Suprapubic skin (tissue), 4 donors: ENCODE measurements at places on chromosomes 11 and 22. TPM values are rescaled to one million over a fixed set of nuclear protein-coding genes. Genes with fewer than 3 reads are reported as not detected.

DNA sequence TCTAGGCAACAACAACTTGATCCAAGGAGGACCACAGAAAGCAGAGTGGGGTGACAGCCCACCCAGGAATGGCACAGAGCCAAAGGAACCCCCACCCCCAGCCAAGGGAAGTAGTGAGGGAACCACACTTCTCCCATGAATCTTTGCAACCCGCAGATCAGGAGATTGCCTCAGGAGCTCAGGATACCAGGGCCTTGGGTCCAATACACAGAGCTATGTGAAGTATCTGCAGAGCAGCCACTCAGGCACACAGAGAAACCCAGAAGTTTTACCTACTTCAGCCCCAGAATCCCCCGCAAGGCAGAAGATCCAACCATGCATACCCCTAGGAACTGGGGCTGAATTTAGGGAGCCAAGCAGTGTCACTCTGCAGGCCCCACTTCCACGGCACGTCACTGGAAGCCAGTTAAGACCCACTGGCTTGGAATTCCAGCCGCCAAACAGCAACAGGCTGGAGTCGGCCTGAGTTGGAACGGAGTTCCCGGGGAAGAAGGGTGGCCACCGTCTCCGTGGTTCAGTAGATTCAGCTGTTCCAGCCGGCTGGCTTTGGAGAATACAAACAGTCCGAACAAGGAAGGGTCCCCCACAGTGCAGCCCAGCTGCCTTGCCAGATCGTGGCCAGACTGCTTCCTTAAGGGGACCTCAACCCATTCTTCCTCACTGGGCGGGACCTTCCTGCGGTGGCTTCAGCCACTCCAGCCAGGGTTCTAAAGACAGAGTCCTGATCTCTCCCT, 174.1 kb downstream of the TTC28 start:
- no peak for DNase-seq

DNA sequence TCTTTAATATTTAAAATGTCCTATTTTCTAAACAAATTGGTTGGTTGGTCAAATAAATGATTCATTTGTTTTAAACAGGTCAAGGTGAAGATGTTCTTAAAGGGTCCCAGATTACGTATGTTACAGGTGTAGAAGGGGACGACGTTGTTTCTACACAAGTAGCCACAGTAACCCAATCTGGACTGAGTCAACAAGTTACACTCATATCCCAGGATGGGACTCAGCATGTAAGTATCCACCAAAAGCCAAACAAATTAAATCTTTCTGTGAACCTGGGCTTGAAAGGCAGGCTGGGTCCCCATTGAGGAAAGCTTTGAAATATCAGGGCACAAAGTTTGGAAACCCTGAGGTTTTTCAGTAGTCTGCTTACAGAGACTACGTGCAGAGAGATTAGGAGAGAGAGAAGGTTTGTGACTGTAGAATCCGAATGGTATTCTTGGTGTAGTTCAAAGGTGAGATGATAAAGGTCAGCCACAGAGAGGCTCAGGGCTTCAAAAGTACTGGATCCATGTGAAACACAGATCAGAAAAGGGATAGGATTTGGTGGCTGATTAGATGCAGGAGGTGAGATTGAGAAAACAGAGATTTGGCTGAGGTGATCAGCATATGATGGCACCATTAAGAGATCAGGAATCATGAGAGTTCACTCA, 51.7 kb downstream of the ZNF143 start:
- DNase-seq, result no peak

GGTLC2 gene
- total RNA-seq, result not detected

RAG1 gene
- total RNA-seq, result 0.23 TPM

ARHGAP8 gene
- total RNA-seq, result 1.5 TPM

GRCh38 chr11:3190600-3190999, 25.5 kb upstream of the OSBPL5 start:
- no peak for DNase-seq

ST14 gene
- 94.5 TPM for total RNA-seq

PLAAT5 gene
- total RNA-seq, result 9.9 TPM

DNA sequence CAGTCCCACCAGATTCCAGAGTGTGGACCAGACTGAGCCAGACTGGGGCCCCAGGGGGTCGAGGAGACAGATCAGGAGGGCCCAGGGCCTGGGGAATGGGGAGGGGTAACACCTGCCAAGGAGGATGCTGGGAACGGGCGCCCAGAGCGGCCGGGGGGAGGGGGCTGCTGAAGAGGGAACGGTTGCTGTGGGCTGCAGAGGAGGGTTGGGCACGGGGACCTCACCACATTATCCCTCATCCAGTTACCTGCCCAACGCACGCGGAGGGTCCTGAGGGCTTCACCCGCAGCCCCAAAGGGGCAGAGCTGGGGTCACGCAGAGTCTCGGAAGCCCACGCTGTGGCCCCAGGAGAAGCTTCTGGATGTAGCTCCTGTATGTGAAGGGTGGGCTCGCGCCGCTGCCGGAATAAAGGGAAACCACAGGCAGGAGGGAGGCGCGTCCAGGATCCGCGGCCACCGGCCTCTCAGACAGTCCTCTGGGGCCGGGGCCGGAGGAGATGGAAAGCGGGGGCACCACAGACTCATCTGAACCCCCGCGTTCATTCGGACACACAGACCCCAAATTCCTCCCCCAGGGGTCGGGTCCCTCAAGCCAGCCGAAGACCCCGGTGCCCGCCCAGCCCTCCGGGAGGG, 866 bp upstream of the SELENOO start:
- no peak for DNase-seq

DNA sequence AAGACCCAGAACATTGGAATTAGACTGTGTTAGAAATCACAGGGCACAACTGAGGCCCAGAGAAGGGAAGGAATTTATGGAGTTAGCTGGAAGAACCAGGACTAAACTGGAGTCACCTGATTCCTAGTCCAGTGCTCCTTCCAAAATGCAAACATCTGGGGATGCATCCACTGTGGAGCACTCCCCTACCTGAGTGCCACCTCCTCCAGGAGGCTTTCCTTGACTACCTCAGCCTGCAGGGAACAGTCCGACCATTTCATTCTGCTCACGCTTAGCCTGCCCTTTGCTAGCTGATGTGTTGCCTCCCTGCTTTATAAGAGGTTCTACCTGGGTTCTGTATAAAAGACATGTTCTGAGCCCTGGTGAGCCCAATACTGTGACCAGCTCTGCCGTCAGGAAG, 24.0 kb downstream of the CHRDL2 start:
- DNase-seq, result no peak

OR2AG2 gene
- not detected for total RNA-seq

SCGB1A1 gene
- total RNA-seq, result not detected

ZFP91 gene
- 45.9 TPM for total RNA-seq

DNA sequence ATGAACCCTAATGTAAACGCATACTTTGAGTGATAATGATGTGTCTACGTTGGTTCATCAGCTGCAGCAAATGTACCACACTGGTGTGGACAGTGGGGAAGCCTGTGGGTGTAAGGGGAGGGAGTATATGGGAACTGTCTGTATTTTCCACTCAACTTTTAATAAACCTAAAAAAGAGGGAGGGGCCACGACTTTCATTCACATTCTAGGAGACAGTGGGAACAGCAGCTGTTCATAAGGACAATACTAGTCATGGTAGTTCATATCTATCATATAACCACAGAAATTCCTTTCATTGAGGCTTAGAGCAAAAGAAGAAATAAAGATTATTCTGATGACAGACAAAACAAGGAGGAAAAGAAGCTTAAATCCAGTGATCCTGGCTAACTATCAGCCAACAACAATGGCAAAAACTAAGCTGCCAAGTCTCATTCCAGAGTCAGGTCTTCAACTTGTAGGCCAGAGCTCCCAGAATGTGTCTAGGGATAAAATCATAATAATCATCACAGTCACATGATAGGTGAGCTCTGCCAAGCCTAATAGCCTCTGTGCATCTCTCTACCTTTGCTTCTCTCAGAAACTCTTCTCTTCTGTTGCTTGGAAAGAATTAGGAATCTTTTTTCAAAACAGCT, 59.4 kb upstream of the CHRM4 start:
- DNase-seq, result no peak

TMEM109 gene
- total RNA-seq, result 128 TPM

GRCh38 chr11:35318977-35319925, 100.1 kb downstream of the SLC1A2 start:
- no peak for DNase-seq

DNA sequence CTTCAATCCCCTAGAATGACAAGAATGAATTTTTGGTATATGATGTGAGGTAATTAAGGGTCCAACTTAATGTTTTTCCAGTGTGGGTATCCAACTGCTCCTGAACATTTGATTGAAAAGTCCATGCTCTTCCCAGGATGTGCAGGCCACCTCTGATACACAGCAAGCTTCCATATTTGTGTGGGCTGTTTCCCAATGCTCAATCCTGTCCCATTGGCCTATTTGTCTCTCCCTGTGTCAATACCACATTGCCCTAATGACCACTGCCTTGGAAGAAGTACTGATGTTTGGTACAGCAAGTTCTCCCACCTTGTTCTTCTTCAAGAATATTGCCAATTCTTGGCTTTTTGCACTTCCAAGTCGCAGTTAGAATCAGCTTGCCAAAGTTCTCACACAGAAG, 42.9 kb downstream of the KCNQ1OT1 start:
- DNase-seq, result no peak

ANKK1 gene
- total RNA-seq, result 5.1 TPM

GRCh38 chr11:133323354-133323753, 208.9 kb downstream of the OPCML start:
- no peak for DNase-seq

DNA sequence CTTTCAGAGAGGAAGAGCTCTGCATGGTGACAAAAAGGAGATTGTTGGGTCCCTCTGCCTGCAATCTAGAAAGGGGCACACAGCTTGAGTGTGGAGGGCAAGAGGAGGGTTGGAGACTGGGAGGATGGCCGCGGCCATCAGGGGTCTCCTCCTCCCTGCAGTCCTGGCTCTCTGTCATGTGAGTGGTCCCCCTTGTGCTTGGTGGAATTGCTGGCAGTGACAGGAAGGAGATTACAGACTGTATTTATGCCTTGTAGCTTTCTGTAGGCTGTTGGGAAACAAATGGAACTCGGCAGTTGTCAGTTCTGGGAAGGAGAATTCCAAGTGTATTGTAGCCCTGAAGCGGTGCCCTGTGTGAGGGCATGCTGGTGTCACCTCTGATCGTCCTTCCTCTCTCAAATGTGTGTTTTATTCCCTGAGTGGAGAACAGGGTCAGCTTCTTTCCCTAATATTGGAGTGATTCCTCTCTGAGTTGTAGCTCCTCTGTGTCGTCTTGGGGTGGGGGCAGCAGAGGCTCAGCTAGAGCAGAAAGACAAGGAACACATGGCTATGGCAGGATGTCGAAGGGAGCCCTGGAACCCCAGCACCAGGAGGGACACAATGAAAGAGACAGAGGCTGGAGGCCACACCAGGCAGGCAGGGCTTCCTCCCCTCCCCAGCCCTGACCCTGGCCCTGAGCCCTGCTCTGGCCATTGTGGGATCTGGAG, 163.1 kb downstream of the PKNOX2 start:
- DNase-seq, result no peak

SOX6 gene
- total RNA-seq, result 32.0 TPM

DNA sequence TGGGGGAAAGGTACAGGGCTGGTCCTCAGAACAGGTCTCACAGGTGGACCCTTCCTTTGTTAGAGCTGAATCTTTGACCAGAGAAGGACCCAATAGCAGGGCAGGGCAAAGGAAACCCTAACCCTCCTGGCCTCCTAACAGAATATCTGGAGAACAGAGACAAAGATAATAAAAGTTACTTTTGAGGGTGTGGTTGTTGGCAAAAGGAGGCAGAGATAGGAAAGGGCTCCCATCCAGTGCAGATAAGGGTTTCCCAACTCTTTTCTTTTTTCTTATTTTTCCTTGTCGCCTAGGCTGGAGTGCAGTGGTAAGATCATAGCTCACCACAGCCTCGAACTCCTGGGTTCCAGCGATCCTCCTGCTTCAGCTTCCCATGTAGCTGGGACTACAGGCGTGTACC, 11.9 kb downstream of the PCSK7 start:
- no peak for DNase-seq

- DNase-seq, result no peak
Observed at GRCh38 chr11:14642873-14643696, 519 bp upstream of the PDE3B start.

DNA sequence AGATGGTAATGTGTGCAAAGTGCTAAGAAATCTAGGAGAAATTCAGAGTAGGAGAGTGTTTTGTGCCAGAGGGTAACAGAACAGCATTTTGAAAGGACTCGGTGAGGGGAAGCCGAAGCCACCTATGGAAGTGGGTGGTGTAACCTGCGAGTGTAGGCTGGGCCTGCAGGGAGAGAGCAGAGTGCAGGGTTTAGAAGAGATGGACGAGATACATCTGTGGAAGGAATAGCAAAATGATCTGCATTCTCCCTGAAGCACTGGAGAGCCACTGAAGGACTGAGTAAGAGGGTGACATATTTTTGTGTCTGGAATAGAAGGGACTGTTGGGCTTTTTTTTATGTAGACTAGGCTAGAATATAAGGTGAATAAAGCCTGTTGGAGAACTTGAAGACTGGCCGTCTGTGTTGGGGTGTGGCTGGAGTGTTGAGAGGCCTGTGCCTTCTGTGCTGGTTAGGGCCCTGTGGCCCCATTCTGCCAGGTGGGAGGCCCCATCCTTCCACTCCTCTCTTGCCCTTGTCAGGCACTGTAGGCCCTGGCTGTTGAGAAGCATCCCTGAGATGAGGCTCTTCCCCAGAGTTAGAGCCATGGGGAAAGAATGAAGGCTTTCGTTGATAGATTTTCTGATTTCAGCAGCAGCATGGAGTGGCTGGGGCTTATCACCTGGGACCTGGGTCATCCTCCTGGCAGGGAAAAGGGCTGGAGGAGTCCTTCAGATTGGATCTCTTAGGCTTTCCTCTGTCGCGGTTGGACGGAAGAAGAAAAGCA, 102.2 kb downstream of the ZBTB16 start:
- no peak for DNase-seq

- peak; percentile 43 for DNase-seq
Observed at GRCh38 chr22:17087498-17088131, 2.8 kb downstream of the IL17RA start.

DNA sequence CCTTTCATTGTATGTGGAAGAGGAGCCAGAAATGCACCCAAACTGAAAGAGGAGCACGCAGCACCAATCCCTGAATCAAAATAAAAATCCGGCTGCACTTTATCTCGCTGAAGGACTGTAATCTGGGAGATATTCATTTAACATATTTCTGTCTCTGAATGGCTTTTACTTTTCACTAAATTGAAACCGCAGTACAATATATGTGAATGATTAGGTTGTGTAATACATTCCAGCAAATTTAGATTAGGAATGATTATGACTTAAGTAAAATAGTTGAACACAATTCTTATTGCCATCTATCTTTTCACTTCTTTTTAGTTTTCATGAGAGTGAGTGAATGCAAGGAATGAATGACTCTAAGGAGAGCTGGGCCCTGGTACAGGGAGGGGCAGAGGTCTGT, 232.1 kb downstream of the ST3GAL4 start:
- DNase-seq, result no peak

DNA sequence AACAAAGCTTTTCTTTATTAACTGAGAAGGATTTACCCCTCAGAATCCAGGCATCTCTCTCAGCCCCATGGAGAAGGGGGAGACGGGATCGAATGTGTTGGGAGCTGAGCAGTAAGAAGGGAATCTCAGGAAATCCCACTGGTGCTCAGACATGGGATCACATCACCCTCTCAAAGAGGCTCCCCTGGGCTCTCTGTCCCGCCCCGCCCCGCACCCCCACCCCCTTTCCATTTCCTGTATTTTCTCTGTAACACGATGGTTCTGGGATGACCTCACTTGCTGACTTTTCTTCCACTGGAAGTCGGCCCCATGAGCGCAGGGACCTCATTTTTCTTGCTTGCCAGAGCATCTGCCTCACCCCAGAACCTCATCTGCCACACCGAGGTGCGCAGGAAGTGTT, 100.0 kb downstream of the RPS6KA4 start:
- DNase-seq, result peak; percentile 28
